ENCODE measurements at places on chromosomes 16 and 17.

GRCh38 chr17:79883202-79883601 lies 44.0 kb upstream of the CBX4 start:
- no peak for DNase-seq

DNA sequence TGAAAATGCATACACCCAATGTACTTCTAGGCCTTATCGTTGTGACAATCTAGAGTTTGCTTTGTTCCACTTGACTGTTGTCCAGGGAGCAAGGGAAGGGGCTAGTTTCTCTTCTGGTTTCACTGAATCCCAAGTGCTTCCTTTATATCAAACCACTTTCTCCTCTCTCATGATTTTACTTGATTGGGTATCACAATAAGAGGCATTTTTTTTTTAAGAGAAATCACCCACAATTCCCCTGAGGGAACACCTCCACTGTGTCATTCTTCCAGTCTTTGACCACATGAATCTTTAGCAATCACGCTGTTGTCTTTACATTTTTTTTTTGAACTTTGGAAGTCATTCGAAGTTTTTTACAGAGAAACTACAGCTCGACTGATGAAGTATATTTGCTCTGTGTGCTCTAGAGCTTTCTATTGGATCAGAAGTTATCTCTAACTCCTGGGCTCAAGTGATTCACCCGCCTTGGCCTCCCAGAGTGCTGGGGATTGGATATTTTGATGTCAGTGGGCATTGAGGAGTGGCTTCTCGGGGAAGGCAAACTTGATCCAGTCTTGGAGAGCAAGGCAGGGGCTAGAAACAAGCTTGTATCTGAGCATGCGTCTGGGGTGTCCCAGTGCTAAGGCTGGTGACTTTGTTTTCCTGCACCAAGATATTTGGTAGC lies 3.0 kb downstream of the CDH1 start:
- peak; percentile 84 for DNase-seq

GRCh38 chr17:65000798-65001197 lies 55.7 kb downstream of the GNA13 start:
- DNase-seq, result no peak

DNA sequence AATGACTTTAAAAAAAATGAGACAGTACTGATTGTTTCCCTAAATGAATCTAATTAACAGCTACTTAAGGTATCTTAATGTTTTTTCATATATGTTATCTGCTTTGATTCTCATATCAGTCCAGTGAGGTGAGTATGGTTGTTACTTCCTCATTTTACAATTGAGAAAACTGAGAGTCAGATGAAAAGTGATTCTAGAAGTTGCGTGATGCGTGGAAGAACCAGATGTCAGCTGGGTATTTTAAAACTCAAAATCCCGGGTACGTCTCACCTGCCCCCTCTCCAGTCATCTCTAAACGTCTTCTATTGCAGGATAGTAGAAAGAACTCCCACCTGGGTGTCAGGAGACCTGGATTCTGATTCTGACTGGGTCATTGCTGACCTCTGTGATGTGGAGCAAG lies 89.2 kb downstream of the MAP2K6 start:
- no peak for DNase-seq

GRCh38 chr16:52076332-52076731 lies 470.6 kb downstream of the TOX3 start:
- no peak for DNase-seq
